Thyroid gland (tissue), 4 donors: ENCODE measurements at places on chromosomes 13 and 19.

GRCh38 chr13:83853771-83854170 lies 28.5 kb downstream of the SLITRK1 start:
- DNase-seq = no peak

DNA sequence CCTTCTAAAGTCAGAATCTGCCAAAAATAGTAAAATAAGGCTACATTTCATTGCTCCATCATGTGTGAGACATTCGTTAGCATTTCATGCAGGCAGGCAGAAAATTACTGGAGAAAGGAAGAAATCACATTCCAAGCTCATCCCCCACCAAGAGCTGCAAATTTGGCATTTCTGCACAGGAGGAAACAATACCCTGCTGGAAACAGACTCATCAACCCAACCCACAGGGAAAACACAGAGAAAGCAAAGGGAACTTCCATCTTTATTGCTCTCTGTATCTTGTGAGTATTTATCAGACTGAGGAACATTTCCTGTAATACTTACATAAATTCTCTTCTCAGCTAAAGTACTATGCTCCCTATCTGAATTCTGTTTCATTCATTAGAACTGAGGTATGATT lies 95.7 kb downstream of the KCTD12 start:
- no peak for DNase-seq

DNA sequence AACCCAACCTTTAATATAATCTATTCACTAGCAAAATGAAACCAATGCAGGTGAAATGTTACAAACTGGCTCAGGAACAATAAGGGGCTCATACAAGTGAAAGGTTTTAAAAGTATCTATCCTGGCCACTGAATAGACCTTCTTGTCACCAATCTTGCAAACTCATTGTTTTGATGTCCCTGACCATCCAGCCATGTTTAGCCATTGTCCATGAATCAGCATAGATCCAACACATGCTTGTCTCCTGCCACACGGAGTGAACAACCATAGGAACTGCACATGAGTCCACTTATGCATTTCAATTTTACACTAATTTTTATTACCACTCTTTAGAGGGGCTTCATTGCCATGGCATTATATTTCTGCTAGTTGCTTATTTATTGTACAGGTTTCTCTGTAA lies 331.4 kb downstream of the GPC5 start:
- DNase-seq = no peak

DNA sequence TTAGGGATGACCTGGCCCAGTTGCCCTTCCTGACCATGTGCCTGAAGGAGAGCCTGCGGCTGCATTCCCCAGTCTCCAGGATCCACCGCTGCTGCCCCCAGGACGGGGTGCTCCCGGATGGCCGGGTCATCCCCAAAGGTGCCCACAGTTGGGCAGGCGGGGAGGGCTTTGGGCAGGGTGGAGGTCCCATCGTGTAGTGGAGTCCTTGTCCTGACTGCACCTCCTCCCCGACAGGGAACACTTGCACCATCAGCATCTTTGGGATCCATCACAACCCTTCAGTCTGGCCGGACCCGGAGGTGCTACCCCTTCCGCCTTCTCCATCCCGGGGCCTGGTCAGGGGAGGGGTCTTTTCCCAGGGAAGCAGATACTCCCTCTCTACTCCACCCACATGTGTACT lies 31.7 kb upstream of the CYP4F8 start:
- no peak for DNase-seq

DNA sequence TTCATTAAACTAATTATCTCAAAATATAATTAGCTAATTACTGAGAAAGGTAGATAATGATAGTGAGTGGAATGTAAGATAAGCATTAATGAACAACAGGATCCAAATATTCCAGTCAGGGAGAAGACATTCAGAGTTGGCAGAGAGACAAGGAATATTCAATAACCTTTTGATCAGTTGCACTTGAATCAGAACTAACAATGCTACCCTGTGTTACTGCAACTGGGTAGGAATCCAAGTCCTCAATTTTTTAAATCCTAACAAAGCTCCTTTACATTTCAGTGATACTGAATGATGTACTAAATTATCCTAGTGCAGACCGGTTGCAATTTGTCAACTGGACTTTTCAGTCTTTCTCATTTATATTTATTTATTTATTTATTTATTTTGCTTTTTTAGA lies 107.1 kb upstream of the MIR17HG start:
- DNase-seq = no peak
